ENCODE measurements at places on chromosomes 11 and 22.

DNA sequence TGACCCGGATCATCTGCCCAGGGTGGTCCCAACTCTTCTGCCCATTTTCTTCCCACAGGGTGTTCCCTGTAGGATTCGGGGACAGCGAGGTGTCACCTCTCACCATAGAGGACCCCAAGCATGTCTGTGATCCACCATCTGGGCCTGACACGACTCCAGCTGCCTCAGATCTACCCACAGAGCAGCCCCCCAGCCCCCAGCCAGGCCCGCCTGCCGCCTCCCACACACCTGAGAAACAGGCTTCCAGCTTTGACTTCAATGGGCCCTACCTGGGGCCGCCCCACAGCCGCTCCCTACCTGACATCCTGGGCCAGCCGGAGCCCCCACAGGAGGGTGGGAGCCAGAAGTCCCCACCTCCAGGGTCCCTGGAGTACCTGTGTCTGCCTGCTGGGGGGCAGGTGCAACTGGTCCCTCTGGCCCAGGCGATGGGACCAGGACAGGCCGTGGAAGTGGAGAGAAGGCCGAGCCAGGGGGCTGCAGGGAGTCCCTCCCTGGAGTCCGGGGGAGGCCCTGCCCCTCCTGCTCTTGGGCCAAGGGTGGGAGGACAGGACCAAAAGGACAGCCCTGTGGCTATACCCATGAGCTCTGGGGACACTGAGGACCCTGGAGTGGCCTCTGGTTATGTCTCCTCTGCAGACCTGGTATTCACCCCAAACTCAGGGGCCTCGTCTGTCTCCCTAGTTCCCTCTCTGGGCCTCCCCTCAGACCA is 24.0 kb downstream of the CSF2RB start:
- no peak for DNase-seq

DNA sequence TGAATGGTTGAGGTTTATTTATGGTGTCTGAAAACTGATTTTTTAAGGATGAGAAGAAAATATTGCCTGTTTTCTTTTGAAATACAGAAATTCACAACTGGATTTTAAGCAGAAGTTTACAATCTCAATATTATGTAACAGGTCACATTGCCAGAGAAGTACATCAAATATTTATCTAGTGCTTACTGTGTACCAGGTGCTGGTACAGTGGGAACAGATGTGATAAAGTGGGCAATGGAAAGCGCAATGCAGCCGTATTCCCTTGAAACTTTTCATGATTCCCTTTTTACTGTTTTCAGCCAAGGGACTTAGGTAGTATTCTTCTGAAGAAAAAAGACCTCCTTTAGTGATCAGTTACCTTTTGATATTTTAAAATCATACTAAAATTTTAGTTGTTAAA is 49.6 kb downstream of the TTC17 start:
- DNase-seq: no peak

DNA sequence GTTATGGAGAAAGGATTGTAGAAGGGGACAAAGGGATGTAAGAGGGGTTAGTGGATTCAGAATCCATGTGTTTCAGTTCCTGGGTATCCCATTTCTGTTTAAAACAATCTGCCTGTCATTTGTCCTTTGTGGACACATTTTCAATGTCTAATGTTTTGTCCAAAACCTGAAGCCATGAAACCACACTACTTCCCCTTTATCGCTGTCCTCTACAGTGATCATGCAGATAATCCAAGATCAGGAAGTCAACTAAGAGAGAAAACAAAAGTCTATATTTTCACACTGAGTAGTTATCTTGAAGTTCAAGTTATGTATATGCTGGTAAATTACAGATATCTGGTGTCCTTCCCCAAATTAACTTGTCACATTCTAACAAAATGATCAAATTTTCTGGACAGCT is 457.0 kb downstream of the NTM start:
- no peak for DNase-seq

- no peak for DNase-seq
These were observed 24.8 kb upstream of the FNBP4 start for GRCh38 chr11:47791774-47792430.

DNA sequence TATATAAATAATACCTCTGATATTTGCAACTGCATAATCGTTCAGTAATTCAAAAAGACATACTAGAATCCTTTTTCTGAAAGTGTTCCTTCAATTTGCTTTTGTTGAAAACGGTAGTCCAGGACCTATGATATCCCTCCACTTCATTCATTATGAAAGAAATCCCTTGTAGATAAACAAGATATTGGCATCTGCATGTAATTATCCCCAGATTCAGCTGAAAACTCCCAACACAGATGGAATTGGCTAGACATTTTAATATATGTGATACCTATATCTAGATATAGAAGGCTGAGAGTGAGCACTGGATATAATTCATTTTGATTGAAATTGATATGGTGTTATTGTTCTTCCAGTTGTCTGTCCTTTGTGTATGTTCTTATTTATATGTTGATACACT is 109.4 kb downstream of the MSANTD4 start:
- DNase-seq: no peak

DNA sequence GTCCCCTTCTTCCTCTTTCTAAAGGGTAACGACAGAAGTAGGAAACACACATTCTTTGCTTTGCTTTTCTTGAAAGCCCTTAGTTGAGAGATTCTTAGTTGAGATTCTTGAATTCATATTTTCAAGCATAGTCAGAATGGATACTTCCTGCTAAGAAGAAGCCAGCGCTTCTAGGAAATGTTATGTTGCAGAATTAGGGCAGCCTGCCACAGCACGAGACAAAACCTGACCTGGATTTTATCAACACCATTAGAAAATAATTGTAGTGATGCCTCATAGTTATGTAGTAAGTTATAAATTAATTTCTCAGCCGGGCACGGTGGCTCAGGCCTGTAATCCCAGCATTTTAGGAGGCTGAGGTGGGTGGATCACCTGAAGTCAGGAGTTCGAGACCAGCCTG is 37.9 kb upstream of the NUP160 start:
- DNase-seq: peak; percentile 68

GRCh38 chr11:84024266-84024665 is 738.1 kb upstream of the CCDC90B start:
- DNase-seq: no peak

DNA sequence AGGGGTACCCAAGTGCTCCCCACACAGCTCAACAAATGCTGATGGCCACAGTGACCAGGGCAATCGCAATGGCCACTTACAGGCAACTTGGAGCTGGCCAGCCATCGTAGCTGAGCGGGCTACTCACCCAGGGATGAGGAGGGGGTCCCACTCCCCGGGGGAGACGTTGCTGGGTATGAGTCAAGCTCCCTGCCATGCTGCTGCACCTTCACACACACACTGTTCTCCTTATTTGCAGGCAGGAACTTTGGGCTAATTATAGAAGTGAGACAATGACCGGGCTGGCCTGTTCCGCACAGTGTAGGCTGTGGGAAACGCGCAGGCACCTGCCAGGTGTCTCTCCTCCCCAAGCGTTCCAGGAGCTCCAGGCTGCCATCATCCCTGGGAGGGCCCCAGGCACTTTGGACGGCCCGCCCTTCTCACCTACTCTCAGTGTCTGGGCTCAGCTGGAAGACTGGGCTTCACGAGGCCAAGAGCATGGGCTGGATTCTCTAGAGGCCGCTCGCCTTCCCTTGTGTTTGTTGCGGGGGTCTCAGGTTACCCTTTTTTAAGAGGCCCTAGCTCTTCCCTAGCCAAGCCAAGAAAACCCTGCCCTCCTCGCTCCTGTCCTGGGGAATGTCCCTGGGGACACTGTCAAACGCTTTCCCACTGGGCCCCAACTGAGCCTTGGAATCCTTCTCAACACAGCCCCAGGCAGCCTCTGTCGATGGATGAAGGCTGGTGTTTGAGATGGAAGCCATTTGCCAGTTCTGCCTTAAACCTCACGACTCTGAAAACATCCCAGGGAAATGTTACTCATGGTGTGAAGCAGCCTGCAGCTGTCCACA is 73.0 kb downstream of the RTL6 start:
- DNase-seq: no peak

DNA sequence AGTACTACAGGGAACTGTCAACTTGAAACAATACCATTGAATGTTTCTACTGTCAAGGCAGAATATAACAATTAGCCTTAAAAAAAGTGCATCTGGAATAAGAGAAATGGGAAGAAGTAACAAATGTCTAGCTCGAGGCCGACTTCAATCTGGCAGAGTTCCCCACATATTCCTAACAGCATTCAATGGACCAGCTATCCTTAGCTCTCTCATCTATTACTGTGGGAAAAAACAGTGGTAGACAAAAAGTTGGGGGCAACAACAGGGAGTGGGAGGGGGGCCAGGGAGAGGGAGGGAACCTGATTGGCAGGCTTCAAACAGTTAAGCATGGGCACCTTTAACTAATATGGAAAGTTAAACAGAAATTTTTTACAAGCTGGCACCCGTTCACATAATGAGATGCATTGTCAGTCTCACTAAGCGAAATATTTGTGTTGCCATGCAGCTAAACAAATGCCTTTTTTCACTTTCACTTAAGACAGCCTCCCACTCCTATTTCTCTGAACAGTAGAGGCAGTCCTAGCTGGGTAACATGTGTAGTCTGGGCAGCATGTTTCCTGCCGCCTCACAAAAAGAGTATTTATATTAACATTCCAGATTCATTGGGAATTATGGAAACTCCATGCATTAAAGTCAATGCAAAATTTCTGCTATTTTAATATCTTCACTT is 62.2 kb upstream of the SOX6 start:
- DNase-seq: no peak

DNA sequence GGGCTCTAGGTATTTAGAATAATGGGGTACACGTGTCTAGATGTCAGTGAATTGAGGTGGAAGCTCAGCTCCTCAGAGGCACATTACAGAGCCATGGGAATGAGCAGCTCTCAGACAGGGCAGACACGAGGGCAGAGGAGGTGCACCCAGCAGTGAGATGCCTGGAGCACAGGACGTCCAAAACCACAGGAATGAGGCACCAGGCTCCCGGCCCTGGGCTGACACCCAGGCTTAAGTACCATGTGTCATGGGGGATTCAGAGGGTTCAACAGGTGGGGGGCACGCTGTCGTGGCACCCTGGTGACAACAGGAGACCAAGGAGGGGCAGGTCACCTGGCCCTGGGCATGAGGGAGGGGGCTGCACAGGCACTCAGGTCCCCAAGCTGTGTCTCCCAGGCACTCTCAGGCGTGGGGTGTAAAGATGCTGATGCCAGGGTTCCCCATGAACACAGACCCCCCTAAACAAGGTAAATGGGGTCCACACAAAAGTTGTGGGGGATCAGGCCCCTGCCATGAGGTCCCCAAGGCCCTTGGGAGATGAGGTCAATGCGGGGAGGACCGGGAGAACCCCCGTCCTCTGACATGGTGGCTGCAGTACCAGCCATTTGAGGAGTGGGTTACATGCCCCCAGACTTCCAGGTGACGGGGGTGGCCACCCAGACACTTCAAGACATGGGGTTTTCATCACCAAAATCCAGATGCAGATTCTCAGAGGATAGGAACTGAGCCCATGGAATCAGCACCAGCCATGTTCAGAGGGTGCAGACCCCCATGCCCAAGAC is 5.6 kb upstream of the SYT8 start:
- DNase-seq: no peak

DNA sequence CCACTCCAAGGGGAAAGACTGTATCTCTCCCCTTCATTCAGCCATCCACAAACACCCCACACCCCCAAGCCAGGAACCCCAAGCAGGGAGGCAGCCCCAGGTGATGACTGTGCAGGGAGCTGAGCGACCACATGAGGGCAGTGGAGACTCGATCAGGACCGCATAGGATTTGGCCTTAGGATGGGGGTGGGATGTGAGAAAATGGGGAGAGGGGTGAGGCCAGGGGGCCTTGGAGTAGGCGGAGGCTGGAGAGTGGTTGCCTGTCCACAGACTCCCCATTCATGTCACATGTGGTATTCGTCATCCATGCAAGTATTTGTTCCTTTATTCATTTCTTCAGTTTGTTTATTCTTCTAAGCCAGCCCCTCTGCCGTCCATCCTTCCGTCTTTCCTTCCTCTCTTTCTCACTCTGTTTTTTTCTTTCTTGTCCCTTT is 2.7 kb upstream of the RHOD start:
- peak; percentile 43 for DNase-seq

DNA sequence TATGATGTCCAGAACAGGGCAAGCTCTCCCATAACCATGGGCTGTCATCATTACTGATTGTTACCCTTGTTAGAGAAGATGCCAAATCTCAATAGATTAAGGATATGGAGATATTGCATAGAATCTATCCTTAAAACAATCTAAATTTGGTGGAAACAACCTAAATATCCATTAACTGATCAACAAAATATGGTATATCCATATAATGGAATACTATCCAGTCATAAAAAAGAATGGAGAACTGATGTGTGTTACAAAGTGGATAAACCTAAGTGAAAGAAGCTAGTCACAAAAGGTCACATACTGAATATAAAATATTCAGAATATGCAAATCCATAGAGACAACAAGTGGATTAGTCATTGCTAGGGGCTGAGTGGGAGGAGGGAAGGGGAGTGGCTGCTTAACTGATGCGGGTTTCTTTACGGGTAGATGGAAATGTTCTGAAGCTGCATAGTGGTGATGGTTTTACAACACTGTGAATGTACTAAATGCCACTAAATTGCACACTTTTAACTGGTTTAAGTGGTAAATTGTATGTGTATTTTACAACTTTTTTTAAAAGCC is 36.1 kb upstream of the SMCO4 start:
- no peak for DNase-seq

DNA sequence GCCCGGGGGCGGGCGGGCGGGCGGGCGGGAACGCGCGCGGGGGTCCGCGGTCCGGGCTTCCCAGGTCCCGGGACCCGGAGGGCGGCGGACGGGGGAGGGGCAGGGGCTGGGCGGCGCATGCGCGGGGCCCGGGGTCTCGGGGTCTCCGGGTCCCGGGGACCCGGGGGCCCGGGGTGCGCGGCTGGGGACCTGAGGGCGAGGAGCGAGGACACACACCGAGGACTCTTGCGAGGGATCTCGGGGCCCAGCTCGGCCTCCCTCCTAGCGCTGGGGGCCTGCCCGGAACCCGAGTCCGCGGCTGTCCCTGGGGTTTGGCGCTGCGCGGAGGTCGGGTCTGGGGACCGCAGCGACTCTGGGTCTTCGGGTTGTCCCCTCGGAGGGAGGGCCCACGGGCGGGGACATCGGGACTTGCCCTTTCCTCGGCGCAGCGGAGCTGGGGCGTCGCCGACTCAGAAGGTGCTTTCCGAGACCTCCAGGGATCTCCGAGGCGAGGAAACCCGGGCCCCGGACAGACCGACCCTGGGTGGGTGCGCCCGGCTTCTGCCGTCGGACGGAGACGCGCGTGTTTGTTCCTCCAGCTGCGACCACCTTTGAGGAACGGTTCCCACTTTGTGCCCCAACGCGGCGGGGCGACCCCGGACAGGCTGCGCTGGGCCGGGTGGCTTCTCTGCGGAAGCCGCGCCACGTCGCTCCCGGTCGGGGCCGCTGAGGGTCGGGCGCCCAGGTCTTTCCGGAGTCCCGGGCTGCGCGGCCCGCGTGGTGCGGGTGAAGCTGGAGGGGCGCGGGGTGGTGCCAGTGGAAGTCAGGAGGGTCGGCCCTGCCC is 540 bp downstream of the PPARA start:
- peak; percentile 38 for DNase-seq
